Smooth muscle cell of bladder (primary cell): ENCODE measurements at places on chromosomes 12 and 14. TPM values are rescaled to one million over a fixed set of nuclear protein-coding genes. Genes with fewer than 3 reads are reported as not detected.

Gene ACTR10
- total RNA-seq, result 40.7 and 50.8 TPM in 2 replicates

Gene MAGOHB
- total RNA-seq, result 16.4 and 22.8 TPM in 2 replicates

Gene PPFIA2
- 0.85 and 2.2 TPM in 2 replicates for total RNA-seq

Gene SYNDIG1L
- total RNA-seq, result not detected in 2 replicates

Gene KRT6C
- not detected in 2 replicates for total RNA-seq

Gene KRAS
- total RNA-seq, result 9.7 and 10.8 TPM in 2 replicates

Gene FSCB
- not detected in 2 replicates for total RNA-seq

Gene KRT83
- total RNA-seq, result 0.14 TPM in 1 of 2 replicates, not detected in the other

Gene KRT75
- not detected in 2 replicates for total RNA-seq

Gene HOXC13
- total RNA-seq, result not detected in 2 replicates

Gene LHX5
- total RNA-seq, result not detected in 2 replicates

Gene SERPINA9
- not detected in 2 replicates for total RNA-seq

Gene CD163L1
- 0.09 and 0.28 TPM in 2 replicates for total RNA-seq

Gene KCNA1
- under 0.01 TPM in 1 of 2 replicates, not detected in the other for total RNA-seq

Gene SMIM41
- total RNA-seq, result 1.4 and 9.8 TPM in 2 replicates

Gene BATF
- total RNA-seq, result not detected in 2 replicates

Gene JAG2
- 0.57 and 1.2 TPM in 2 replicates for total RNA-seq

Gene SLC6A13
- 0.14 and 0.18 TPM in 2 replicates for total RNA-seq

Gene HOXC4
- 0.09 and 0.14 TPM in 2 replicates for total RNA-seq

Gene PRKAB1
- total RNA-seq, result 10.7 and 12.2 TPM in 2 replicates

Gene CTSG
- not detected in 2 replicates for total RNA-seq
